ENCODE measurements at places on chromosomes 4 and X.

DNA sequence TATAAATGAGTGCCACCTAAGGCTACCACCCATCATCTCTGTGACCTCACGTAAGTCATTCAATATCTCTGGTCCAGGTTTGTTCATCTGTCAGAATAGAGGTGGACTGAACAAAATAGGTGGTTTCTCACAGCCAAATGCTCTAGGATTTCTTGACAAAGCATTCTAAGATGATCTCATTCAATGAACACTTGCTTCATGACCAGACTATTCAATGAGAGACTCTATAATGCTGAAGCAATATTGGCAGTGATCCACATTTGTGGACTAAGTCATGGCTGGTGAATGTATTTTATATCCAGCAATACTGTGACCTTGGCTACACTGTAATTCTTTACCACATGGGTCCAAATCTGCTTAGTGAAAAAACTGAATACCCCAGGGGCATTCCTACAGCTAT, 37.9 kb downstream of the LDB2 start:
- DNase-seq: no peak

DNA sequence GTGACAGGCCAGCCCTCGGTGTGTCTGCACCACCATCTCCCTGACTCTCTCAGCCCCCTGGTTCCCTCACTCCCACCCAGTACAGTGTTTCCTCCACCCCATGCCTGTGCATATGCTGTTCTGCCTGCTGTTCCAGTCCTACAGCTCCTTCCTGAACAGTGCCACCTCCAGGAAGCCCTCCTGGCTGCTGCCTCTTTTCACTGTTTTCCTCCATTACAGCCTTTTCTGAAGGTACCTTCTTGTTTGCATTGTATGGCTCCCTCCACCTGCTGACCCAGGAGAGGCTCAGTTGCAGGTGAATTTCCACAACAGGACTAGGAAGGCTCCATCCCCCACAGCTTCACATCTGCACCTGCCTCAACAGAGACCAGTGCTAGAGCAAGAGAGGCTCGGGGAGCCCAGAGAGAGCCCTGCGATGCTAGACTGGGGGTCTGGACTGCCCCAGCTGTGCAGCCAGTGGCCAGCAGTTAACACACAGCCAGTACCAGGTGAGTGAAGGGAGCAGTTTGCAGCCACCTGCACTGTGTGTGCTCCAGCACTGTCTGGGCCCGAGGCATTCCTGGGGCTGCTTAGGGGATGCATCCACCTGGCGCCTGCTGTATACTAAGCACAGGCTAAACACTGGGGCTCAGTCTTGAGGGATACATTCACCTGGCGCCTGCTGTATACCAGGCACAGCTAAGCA, 92.0 kb downstream of the ADRA2C start:
- no peak for DNase-seq

DNA sequence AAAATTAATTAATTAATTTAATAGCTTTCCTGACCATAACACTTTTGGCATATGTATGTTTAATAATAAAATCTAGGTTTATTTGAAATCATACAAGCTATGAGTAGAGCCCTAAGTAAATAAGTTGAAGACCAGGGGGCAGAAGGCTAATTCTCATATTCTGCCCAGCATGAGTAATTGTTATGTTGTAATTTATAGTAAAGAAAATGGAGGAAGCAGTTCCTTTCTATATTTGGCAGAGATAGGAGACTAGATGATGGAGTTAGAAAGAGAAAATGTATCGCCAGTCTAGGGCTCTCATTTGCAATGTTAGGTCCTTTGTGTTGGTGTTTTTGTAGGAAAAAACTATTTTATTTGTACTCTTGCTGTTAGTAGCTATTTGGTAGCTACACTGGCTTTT, 89.1 kb downstream of the FNIP2 start:
- DNase-seq: no peak

- no peak for DNase-seq
Measured at GRCh38 chr4:182248295-182248694, 5.1 kb downstream of the TENM3 start.

GRCh38 chr4:680928-681645, 6.7 kb downstream of the MYL5 start:
- no peak for DNase-seq

DNA sequence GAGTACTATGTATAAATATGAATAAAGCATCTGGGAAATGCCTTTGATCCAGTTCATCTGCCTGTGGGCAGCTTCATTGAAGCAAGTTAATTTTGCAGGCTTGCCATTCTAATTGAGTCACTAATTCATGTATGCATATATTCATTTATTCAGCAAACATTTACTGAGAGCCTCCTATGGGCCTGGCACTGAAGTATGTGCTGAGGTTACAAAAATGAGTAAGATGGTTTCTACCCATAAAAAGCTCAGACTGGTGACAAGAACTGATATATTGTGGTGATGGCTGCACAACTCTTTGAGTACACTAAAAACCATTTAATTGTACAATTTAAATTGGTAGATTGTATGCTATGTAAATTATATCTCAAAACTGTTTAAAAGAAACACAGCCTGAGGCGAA, 1.1 kb upstream of the MRPL1 start:
- no peak for DNase-seq

GRCh38 chr4:141913928-141914327, 277.5 kb downstream of the IL15 start:
- no peak for DNase-seq

- no peak for DNase-seq
Measured at GRCh38 chrX:139924069-139924695, 8.7 kb downstream of the ATP11C start.

DNA sequence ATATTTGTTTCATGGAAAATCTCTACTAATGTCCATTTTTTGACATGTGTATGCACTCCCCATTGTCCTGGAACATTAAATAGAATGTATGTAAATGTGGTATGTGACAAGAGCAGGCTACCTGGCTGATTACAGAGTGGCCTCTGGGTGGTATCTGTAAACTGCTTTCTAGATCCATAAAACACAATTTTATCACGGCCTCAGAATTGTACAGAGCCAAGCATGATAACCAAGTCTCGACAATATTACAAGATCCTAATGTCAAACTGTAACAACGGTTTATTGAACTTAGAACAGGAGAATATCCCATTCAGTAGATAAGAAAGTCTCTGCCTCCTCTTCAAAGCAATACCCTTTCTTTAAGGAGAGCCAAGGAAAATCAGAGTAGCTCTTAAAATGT, 212.4 kb downstream of the PCDH7 start:
- no peak for DNase-seq

- no peak for DNase-seq
Measured at GRCh38 chr4:14816623-14817261, 185.5 kb upstream of the CPEB2 start.

DNA sequence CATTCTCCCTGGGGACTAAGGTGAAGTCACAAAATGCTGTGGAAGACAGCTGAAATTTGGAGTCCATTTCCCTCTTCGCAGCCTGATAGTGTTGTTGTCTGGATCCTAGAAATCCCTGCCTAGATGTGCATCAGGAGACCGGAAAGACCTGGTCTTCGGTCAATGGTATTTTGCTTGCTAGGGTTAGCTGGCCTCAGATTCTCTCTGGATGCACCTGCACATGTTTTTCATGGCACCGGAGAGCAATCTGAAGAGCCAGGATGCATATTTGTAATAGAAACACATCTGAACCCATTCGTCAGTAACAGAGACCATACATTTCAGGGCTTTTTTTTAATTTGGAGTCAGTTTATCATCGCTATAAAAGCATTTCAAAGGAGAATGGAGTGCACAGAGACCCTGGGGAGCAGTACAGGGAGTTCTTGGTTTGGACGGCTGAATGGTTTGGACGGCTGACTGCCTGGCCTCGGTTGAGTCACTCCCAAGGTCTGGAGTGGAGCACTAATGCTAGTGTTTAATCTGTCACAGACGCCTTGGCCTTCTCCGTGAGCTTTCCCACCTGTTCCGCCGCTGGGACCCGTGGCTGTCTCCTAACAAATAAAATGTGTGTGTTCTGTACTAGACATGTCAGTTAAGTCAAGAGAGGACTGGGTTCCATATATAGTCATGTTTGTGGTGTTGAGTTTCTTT, 7.5 kb upstream of the PDLIM3 start:
- no peak for DNase-seq

DNA sequence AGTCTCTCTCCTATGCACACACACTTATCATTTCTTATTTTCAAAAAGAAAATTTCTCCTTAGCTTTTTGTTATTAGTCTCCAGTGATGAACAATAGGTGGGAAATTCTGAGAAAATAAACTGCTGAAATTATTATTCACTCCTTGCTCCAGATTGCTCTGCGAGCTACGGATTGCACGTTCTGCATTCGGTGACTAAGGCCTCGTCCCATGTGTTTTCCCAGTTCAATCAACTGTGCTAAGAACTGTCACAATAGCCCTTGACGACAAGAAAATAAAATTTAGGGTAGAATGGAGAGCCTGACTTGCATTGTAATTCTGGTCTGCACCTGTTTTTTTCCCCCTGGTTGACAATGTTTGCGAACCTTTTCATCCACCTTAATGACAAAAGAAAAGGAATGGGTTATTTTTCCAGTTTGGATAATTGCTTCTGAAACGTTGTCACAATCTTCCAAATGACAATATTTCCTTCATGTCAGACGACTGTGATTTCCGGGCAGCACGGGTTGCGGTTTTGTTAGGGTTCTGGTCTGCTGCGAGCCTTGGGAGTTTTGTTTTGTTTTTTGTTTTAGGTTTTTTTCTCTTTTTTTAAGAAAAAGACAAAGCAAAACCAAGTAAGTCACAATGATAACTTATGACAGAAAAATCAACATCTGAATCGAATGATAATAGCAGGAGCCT, 124.5 kb upstream of the NOCT start:
- DNase-seq: no peak

- DNase-seq: no peak
Measured at GRCh38 chr4:137181293-137181899, 350.9 kb downstream of the PCDH18 start.

- no peak for DNase-seq
Measured at GRCh38 chr4:183402771-183403170, 41.7 kb upstream of the CDKN2AIP start.

GRCh38 chrX:24954732-24955131, 61.0 kb downstream of the ARX start:
- DNase-seq: no peak

- DNase-seq: no peak
Measured at GRCh38 chrX:64186974-64187761, 18.3 kb downstream of the AMER1 start.

GRCh38 chrX:10897768-10898167, 213.4 kb upstream of the HCCS start:
- no peak for DNase-seq

All from stimulated activated CD4-positive, alpha-beta T cell treated with anti-CD3 and anti-CD28 coated beads, Interleukin-12 subunit alpha, Interleukin-12 subunit beta, amount 100 ng/mL, for 48 hours (primary cell).